Uterus (tissue), 4 donors: ENCODE measurements at places on chromosomes 4 and X.

GRCh38 chr4:158945529-158946108, 157.3 kb upstream of the RAPGEF2 start:
- no peak overlapping the region for H3K27ac ChIP-seq
- H3K4me3 ChIP-seq, result no peak overlapping the region
- H3K27me3 ChIP-seq, result no peaks in the 10 kb centered on the region
- DNase-seq, result no peak
- no peaks in the 10 kb centered on the region for H3K36me3 ChIP-seq
- no peaks in the 10 kb centered on the region for H3K4me1 ChIP-seq

DNA sequence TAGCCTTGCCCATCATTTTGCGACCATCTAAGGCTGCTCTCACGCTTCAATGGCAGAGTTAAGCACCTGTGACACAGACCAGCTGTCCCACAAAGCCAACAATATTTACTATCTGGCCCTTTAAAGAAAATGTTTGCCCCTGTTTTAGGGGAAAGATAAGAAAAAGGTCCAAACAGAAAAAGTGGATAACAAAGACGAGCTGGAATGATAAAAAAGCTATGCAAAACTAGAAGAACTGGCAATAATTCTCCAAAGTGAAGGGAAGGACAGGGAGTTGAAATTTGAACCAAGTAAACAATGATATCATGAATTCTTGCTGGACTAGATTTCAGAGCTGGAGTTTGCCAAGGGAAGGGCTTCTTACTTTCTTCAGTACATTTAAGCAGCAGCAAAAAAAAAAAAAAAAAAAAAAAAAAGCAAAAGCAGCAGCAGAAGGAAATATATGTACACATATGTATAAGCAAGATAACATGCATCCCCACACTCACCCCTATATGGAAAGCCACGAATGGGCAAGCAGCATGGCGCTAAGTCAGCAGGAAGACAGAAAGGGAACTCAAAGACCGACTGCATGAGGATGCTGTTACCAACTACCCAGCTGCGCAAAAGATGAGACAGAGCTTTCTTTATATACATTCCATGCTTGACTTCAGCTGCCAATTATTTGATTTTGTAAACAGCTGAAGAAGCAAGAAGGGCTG, 12.5 kb downstream of the TRAPPC2 start:
- no peaks in the 10 kb centered on the region for H3K4me1 ChIP-seq
- H3K4me3 ChIP-seq, result no peak overlapping the region
- peak overlapping the region; percentile 63 for H3K27ac ChIP-seq
- no peaks in the 10 kb centered on the region for H3K27me3 ChIP-seq

DNA sequence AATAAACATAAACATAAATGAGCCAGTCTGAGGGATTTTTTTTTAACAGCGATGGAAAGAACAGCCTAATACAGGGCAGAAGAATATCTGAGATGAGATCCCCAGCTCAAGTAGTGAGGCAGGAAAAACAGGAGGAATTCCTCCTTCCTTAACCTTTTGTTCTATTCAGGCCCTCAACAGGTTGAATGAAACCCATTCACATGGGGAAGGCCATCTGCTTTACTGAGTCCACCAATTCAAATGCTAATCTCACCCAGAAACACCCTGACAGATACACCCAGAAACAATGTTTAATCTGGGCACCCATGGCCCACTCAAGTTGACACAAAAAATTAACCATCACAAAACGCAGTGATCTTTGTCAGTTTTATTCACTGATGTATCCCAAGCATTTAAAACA, 45.5 kb downstream of the SMIM31 start:
- no peaks in the 10 kb centered on the region for H3K27me3 ChIP-seq
- H3K4me1 ChIP-seq, result no peaks in the 10 kb centered on the region
- H3K36me3 ChIP-seq, result no peaks in the 10 kb centered on the region
- no peak for DNase-seq

DNA sequence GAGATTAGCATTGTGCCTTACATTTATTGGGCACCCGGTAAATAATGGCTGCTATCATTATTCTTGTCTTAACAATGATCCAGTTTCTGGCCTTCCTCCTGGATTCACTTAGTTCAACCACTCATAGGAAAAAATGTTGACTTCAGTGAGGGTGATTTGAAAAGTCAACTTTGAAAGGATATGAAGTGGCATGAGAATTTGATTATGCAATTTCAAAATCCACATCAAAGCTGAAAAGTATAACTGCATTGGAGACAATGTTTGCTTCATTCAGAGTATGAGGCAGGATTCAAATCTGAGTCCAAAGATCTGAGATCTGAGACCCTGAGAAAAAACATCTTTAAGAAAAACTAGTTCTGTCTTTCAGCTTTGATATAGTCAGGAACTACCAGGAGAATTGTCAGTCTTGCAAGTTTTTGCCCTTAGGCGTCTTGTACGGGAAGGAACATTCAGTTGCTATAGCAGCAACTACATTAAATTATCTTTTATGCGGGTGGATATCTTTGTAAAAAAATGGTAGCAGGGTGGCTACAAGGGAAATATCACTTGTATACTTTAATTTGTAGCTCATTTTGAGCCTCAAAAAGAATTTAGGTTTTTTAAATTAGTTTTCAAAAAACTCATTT, 587.5 kb upstream of the LCORL start:
- no peaks in the 10 kb centered on the region for H3K27me3 ChIP-seq
- no peak overlapping the region for H3K4me3 ChIP-seq
- H3K27ac ChIP-seq, result no peak overlapping the region
- no peak for DNase-seq
- H3K4me1 ChIP-seq, result no peaks in the 10 kb centered on the region
- no peaks in the 10 kb centered on the region for H3K36me3 ChIP-seq

DNA sequence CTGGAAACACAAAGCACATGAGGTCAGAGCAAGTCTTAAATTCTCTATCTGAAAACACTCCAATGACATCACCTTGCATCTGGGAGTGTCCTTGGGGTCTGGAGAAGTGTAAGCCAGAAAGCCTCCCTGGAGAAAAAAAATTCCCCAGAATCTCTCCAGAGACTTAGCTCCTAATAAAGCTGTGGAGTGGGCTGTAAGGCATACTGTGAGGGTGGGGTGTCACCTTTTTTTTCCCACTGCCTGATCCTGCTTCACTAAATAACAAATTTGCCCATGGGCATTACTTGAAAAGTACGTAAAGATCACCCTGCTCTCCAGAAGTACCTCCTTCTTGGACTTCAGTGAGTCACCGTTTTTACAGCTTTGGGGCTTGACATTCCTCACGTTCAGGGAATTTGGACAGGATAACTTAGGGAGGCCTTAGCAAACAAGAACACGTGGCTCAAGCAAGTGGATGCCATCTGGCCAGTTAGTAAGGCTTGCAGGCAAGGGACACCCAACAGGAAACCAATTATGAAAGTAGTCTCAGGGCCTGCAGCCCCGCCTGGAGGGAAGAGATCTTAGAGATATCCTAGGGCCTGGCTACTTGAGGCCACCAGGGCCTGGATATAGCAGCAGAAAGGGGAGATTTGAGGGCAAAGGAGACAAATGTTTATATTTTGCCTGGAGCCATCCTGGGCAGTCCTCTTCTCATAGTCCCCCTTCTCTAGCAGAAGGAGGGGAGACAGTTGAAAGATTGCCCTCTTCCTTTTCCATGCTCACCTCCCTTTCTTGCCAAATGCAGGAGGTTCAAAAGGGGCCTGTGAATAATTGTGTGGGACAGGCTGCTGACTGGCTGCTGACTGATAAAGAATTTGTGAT, 60.1 kb upstream of the PLAC1 start:
- no peaks in the 10 kb centered on the region for H3K4me1 ChIP-seq
- DNase-seq, result peak; percentile 52
- no peaks in the 10 kb centered on the region for H3K36me3 ChIP-seq
- H3K27ac ChIP-seq, result peak overlapping the region; percentile 62
- H3K4me3 ChIP-seq, result no peak overlapping the region
